ENCODE measurements at places on chromosomes 5 and 9.
A peak's percentile ranks its signal among the peaks of the same experiment; 100 is the strongest.

GRCh38 chr9:89866701-89867100, 261.9 kb downstream of the GADD45G start:
- no peak overlapping the region for H3K4me3 ChIP-seq
- DNase-seq = no peak
- H3K4me1 ChIP-seq = no peaks in the 10 kb centered on the region
- no peak overlapping the region for H3K27ac ChIP-seq

DNA sequence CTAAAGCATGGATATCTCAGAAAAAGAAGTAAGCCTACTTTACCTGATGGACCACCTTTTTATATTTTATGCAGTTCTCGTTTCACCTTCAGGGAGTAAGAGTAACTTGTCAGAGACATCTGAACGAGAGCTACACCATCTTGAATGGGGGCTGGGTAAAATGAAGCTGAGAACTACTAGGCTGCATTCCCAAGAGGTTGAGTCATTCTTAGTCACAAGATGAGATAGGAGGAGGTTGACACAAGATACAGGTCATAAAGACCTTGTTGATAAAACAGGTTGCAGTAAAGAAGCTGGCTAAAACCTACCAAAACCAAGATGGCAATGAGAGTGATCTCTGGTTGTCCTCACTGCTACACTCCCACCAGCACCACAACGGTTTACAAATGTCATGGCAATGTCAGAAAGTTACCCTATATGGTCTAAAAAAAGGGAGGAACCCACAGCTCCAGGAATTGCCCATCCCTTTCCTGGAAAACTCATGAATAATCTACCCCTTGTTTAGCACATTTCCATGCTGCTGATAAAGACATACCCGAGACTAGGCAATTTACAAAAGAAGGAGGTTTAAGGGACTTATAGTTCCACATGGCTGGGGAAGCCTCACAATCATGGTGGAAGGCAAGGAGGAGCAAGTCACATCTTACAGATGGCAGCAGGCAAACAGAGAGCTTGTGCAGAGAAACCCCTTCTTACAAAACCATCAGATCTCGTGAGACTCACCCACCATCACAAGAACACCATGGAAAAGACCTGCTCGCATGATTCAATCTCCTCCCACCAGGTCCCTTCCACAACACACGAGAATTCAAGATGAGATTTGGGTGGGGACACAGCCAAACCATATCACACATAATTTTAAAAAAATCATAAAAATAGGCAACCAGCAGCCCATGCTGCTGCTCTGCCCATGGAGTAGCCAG, 62.5 kb downstream of the GIN1 start:
- H3K27ac ChIP-seq = peak overlapping the region; percentile 83
- peaks cover 6% of the 10 kb centered on the region for H3K4me1 ChIP-seq
- no peaks in the 10 kb centered on the region for H3K27me3 ChIP-seq
- peak; percentile 49 for DNase-seq
- H3K36me3 ChIP-seq = no peaks in the 10 kb centered on the region

DNA sequence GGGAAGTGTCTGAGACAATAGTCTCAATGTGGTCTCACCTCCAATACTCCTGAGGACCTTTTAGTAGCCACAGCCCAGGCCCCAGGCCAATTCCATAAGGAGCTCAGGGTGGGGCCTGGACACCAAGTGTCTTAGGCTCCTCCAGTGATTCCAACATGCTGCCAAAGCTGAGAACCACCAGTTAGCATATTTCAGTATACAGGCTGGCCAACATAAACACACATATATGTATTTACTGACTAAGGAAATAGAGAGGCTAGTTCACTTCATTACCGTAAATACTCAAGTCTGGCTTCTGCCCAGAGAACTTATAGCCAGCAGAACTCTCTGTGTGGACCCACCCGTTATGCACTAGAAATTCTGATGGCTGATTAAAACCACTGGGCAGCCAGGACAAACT, 24.1 kb downstream of the S1PR3 start:
- no peak overlapping the region for H3K27ac ChIP-seq
- H3K27me3 ChIP-seq = no peaks in the 10 kb centered on the region
- H3K4me1 ChIP-seq = no peaks in the 10 kb centered on the region

DNA sequence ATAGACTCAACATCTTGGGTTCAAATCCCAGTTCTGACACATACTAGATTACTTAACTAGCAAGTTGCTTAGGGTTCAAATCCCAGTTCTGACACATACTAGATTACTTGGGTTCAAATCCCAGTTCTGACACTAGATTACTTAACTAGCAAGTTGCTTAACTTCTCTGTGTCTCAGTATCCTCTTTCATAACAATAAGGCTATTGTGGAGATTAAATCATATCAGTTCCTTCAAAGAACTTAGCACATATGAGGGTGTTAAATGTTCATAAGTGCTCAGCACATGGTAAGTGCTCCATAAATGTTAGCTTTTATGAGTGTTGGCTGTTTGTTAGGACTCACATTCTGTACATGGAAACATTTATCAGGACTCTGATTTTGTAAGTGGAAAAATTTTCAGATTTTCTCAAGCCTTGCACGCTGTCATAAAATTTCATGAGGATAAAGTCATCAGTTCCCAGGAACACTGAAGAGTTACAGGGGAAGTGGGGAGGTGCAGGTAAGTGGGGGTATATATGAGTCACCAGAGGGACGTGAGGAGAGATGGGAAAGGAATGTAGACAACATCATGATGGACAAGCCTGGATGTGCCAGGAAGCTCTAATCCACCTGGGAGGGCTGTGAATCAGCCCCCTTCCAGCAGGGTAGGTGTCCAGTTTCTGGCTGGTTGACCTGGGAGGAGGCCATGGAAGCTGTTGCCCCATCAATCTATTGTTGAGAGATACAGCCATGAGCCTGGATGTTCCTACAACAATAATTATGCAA, 532.2 kb upstream of the WWC1 start:
- H3K36me3 ChIP-seq = no peaks in the 10 kb centered on the region
- peak; percentile 15 for DNase-seq
- no peak overlapping the region for H3K4me3 ChIP-seq

GRCh38 chr9:105046907-105047741, 119.2 kb upstream of the ABCA1 start:
- DNase-seq = peak; percentile 28
- no peaks in the 10 kb centered on the region for H3K27me3 ChIP-seq
- no peak overlapping the region for H3K4me3 ChIP-seq
- H3K4me1 ChIP-seq = peaks cover 20% of the 10 kb centered on the region
- peak overlapping the region; percentile 55 for H3K27ac ChIP-seq

- no peaks in the 10 kb centered on the region for H3K36me3 ChIP-seq
- no peak overlapping the region for H3K27ac ChIP-seq
Observed at GRCh38 chr5:14851999-14852526, 19.5 kb downstream of the ANKH start.

DNA sequence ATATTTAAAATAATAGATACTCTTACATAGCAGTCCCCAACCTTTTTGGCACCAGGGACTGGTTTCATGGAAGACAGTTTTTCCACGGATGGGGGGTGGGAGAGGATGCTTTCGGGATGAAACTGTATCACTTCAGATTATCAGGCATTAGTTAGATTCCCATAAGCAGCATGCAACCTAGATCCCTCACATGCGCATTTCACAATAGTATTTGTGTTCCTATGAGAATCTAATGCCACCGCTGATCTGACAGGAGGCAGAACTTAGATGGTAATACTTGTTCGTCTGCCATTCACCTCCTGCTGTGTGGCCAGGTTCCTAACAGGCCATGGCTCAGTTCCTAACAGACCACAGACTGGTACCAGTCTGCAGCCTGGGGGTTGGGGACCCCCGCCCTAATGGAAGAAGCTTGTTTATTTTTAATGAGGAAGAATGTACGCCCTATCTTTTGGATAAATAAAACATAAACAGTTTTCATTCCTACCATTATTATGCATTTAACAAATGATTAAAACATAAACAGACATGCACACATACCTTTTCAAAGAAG, 187.7 kb downstream of the ZSWIM6 start:
- no peaks in the 10 kb centered on the region for H3K4me1 ChIP-seq
- no peak for DNase-seq
- no peak overlapping the region for H3K4me3 ChIP-seq

GRCh38 chr9:19161257-19162025, 34.1 kb upstream of the PLIN2 start:
- H3K4me3 ChIP-seq = no peak overlapping the region
- H3K36me3 ChIP-seq = no peaks in the 10 kb centered on the region
- H3K4me1 ChIP-seq = peaks cover 9% of the 10 kb centered on the region
- no peaks in the 10 kb centered on the region for H3K27me3 ChIP-seq
- peak; percentile 87 for DNase-seq

DNA sequence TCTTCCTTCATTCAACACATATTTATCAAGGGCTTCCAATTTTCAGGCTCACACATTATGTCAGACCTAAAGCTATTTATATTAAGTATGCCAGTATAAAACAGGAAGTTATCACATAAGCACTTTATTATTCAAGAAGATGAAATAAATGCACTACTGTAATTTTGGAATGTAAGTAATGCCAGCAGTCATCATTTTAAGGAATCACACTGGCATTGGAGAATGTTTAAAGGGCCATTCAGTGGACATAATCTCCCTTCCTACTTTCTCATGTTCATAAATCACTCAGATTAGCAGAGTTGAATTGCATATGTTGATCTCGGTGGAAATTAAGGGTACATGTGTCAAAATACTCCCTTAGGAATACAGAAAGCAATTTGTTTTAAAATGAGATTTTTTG, 164.4 kb downstream of the GIN1 start:
- no peaks in the 10 kb centered on the region for H3K36me3 ChIP-seq
- no peak overlapping the region for H3K27ac ChIP-seq
- no peaks in the 10 kb centered on the region for H3K4me1 ChIP-seq
- H3K4me3 ChIP-seq = no peak overlapping the region
- DNase-seq = no peak

DNA sequence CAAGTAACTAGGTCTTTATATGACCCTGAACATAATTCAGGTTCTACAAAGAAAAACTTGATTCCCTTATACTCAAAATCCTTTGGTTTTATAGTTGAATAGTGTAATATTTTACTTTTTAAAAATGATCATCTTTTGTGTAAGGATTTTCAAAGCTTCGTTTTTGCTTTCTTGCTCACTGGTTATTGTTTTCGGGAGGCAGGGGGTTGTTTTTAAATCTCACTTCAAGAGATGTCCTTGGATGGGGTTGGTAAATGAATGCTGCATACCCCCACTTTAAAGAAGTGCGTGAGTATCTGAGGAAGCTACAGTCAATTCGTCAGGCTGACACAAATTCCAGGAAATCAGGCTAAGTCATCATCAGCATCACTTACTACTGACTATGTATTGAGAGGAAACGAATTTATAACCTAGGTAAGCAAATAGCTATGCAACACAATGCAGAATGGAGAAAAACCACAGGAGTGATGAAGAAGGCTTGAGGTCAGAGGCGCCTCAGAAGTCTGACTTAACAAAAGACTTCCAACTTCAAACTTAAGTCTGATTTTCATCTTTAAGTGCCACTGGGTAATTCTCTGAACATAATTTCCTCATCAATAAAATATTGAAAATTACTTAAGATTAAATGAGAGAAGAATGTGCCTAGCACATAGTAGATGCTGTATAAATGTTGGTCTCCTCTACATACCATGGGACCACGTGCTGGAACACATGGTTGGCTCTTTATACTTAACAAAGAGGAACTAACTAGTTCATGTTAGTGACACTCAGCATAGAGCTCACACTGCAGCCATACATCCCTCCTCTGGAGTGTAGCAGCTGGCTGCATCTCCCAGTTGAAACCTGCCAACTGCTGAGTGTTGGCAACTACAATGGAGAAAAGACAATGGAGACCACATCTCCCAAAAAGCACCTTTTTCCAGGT, 106.0 kb upstream of the KIF2A start:
- peaks cover 12% of the 10 kb centered on the region for H3K27me3 ChIP-seq
- H3K36me3 ChIP-seq = no peaks in the 10 kb centered on the region
- no peak overlapping the region for H3K4me3 ChIP-seq
- no peak overlapping the region for H3K27ac ChIP-seq
- no peak for DNase-seq
- no peaks in the 10 kb centered on the region for H3K4me1 ChIP-seq

DNA sequence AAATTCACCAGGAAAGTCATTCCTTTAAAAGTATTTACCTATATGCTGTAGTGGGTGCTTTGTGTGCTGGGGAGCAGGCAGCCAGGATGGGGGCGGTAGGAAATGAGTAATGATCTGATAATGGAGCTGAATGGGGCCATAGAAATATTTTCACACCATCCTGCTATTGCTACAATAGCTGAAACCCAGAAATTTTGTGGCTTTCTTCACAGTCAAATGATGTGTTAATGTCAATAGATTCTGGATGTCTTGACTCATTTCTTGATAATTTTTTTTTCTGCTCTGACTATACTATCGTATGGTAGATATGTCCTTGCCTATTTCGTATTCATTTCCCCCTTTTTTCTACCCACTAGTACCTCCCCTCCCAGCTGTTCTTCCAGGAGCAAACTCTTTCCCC, 59.5 kb downstream of the RORB start:
- no peak for DNase-seq
- no peaks in the 10 kb centered on the region for H3K4me1 ChIP-seq
- H3K36me3 ChIP-seq = no peaks in the 10 kb centered on the region
- H3K27me3 ChIP-seq = no peaks in the 10 kb centered on the region
- no peak overlapping the region for H3K4me3 ChIP-seq

DNA sequence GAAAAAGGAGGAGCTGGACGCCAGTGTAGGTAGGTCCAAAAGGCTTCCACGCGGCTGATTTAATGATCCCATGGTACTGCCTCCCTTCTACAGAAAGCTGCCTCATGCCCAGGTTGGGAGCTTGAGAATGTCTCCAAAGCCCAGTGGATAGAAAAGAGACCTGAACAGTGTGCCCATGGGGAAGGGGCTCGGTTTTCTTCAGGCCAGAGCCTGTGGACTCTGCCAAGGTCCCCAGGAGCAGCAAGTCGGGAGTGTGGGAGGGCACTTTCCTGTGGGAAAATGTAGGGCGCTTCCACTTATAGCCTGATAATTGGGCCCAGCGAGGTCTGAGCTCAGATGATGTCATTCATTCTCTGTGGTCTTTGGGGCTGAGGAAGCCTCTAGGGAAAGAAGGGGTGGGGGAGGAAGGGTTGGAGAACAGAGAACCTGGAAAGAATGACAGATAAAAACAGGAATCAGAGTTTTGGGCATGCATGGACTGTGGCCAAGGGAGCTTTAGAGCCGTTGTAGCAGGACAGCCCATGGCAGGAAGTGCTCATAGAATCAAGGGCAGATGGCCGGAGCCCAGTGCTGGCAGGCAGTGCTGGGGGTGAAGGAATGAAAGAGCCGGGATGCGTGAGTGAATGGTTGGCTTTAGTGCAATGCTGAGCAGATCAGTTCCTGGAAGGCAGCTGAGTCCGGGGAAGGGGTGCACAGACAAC, 42.5 kb upstream of the SH3PXD2B start:
- no peaks in the 10 kb centered on the region for H3K36me3 ChIP-seq
- H3K27me3 ChIP-seq = no peaks in the 10 kb centered on the region
- no peak overlapping the region for H3K4me3 ChIP-seq
- DNase-seq = no peak

GRCh38 chr9:133621725-133622267, 12.6 kb upstream of the FAM163B start:
- DNase-seq = no peak
- no peak overlapping the region for H3K4me3 ChIP-seq
- no peak overlapping the region for H3K27ac ChIP-seq

- peaks cover 32% of the 10 kb centered on the region for H3K4me1 ChIP-seq
- no peaks in the 10 kb centered on the region for H3K36me3 ChIP-seq
- no peak overlapping the region for H3K4me3 ChIP-seq
- H3K27me3 ChIP-seq = no peaks in the 10 kb centered on the region
- no peak for DNase-seq
Observed at GRCh38 chr5:95761771-95762651, 30.9 kb downstream of the RHOBTB3 start.

Data from hepatocyte (in vitro differentiated cells).